ENCODE measurements at places on chromosomes 6 and 20. TPM values are rescaled to one million over a fixed set of nuclear protein-coding genes. Genes with fewer than 3 reads are reported as not detected.

SYNDIG1 gene
- 6.2 TPM for total RNA-seq

ROS1 gene
- total RNA-seq, result 0.06 TPM

- no peak for DNase-seq
Observed at GRCh38 chr6:1052262-1052661, 259.6 kb upstream of the FOXQ1 start.

BEND3 gene
- 1.6 TPM for total RNA-seq

- no peak for DNase-seq
Observed at GRCh38 chr6:112881027-112881426, 533.9 kb downstream of the RFPL4B start.

GRCh38 chr6:90386399-90387382, 90.0 kb upstream of the BACH2 start:
- DNase-seq, result no peak

GRCh38 chr20:39974966-39975501, 714.0 kb downstream of the MAFB start:
- no peak for DNase-seq

- DNase-seq, result no peak
Observed at GRCh38 chr20:9156529-9157280, 87.8 kb downstream of the PLCB4 start.

OOEP gene
- total RNA-seq, result 0.39 TPM

DNA sequence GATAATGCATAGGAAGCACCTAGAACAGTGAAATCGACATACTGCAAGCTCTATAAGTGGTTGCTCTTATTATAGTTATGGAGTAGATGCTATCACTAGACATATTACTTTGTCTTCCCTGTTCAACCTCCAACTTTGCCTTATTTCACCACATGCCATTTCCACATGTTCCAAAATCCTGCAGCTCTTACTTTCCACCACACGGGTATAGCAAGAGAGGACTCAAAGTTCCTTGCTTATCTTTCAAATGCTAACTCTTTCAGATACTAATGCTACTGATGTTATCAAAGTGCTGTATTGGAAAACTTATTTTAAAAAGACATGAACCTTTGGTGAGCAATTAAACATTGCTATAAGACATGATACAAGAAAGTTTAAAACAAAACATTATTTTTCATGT, 1130.1 kb downstream of the HACE1 start:
- no peak for DNase-seq

GRCh38 chr6:83055366-83055964, 10.2 kb downstream of the UBE3D start:
- no peak for DNase-seq

SLC22A7 gene
- not detected for total RNA-seq

DNA sequence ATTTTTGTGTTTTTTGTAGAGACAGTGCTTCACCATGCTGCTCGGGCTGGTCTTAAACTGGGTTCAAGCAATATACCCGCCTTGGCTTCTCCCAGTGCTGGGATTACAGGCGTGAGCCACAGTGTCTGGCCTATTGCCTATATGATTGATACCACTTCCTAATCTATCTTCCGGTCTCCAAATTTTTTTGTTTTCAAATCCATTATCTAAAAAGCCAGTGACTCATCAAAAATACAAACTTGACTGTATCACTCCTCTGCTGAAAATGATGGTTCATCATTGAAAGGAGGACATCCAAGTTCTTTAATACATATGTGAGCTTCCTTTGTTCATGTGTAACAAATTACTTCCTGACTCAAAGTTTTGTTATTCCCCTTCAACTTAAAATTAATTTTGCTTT, 35.5 kb downstream of the FAM8A1 start:
- no peak for DNase-seq

BPIFB4 gene
- not detected for total RNA-seq

GRCh38 chr20:40805592-40805991, 116.6 kb upstream of the MAFB start:
- DNase-seq, result no peak

DNA sequence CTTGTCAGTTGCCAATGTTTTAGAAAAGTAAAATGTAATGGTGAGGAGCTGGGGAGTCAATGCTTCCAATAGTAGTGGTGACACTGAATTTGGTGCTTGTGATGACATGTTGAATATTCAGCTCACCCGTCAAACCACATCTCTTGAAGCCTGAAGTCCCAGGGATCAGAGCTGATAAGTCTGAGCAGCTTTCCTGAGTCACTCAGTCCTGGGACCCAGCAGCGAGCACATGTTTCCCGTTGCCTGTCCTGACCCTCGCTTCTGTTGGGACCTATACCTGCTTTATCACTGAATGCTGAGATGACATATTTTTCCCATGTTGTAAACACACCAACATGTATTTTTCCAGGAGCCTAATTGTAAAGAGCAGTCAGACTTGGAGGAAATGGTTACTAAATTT, 693.6 kb downstream of the QKI start:
- DNase-seq, result no peak
